NCI-H460 (cell line): ENCODE measurements at places on chromosomes 4 and X.
A peak's percentile ranks its signal among the peaks of the same experiment; 100 is the strongest.

GRCh38 chr4:124526331-124526730 lies 186.2 kb downstream of the ANKRD50 start:
- no peak for DNase-seq

- DNase-seq: peak; percentile 89
Observed at GRCh38 chr4:74111990-74112389, 13.0 kb upstream of the CXCL2 start.

DNA sequence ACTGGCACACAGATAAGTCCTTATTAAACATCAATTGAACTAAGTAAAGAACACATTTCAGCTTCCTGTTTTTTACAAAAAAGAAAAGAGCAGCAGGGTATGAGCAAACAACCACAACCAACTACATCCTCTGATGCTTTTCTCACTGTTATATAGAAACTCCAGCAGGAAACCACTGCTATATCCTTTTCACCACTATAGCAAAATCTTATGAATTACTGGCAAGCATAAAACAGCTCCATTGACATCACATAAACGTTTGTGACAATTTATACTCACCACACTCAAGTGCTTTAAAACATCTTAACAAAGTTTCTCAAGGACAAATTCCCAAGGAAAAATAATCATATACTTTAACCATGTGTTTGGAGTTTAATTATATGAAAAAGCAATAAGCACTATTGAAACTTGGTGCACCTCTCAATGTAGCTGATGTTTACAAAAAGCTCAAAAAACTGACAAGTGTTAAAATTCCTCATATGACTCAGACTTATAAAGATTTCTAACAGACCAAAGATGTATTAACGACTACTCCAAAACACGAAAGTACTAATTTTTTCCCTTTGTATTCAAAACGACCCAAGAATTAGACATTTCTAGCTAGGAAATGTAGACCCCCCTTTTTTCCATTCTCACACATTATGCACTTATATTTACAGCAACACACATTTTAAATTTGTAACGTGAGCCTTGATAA lies 12.9 kb downstream of the GPRIN3 start:
- DNase-seq: no peak

- DNase-seq: no peak
Observed at GRCh38 chr4:41044165-41044564, 170.2 kb downstream of the APBB2 start.

- DNase-seq: no peak
Observed at GRCh38 chrX:96433409-96434077, 251.1 kb upstream of the DIAPH2 start.

DNA sequence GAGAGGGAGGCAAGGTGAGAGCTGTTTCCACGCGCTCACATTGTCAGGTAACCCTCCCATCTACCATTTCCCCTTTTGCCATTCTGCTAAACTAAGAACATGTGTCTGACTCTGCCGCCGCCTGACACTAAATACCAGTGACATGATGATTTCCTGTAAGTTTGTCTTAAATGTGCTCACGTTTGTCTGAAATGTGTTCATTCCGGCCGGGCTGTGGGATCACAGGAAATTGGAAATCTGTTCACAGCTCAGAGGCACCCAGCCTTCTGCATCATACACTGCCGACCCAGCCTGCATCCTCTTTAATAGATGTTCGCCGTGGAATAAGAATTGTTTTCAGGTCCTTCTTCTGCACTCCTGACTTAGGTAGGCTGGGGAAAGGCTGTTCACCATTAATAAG lies 336.2 kb upstream of the PPARGC1A start:
- no peak for DNase-seq

GRCh38 chr4:130053723-130054122 lies 957.8 kb downstream of the C4orf33 start:
- DNase-seq: no peak

GRCh38 chr4:153988492-153989363 lies 199.8 kb upstream of the SFRP2 start:
- no peak for DNase-seq

- DNase-seq: no peak
Observed at GRCh38 chr4:2484185-2484584, 15.3 kb downstream of the RNF4 start.

DNA sequence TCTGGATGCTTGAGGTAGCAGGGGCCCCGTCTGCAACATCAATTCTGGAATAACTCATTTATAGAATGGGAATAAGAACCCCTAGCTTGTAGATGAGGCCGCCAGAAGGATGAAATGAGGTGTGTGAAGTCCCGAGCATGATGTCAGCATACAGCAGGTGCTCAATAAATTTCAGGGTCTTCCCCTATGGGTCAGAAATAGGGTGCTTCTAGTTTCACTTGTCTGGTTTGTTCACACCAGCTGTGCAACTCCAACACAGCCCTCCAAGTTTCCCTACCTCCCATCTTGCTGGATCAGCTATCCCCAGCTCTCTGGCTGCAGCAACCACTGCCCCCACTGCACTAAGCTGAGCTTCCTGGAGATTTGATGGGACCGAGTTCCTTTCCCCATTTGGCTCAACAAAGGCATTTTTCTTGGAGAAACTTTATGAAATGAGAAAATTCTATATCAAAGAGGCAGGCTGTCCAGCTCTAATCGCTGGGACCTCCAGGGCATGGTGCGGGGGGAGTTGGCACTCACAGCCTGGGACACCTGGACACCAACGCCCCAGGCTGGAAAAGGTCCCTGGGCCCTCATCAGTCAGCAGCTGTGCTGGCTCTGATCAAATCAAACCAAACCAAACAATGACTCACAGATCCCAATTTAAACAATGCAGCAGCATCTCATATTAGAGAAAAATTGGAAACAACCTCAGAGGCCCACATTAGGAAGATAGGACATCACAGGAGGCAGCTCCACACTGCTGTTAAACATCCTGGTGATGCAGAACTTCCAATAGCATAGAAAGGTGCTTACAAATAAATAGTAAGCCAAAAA lies 13.3 kb downstream of the SLC2A9 start:
- DNase-seq: no peak

DNA sequence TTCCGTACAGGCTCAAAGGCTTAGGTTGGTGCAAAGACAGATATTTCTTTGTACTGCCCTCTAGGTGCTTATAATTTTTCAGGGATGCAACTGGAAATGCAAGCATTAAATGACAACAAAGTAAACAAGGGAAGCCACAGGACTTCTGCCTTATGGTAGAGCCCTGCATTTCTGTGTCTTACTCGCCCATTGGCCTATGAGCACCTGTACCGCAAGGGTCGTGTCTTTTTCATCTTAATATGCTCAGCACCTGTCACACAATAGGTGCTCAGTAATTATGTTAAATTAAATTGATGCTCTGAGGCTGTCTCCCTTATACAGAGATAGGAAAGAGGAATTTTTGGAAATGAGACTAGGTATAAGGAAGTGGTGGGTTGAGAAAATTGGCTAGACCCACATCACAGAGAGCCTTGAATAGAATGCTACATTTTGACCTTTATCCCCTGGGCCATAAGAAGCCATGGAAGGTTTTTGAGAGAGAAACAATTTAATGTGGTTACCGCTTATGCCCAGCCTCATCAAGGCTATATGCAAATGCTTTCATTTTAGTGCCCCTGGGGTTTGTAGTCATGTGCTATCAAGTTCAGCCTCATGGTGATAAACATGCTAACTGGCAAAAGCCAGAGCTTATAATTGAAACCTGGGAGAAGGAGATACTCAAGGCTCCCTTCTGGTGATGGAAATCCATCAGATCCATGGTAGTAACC lies 16.3 kb downstream of the VSIG4 start:
- DNase-seq: no peak

- no peak for DNase-seq
Observed at GRCh38 chr4:81505004-81505598, 33.4 kb upstream of the RASGEF1B start.

- no peak for DNase-seq
Observed at GRCh38 chrX:13852001-13852695, 35.3 kb upstream of the GPM6B start.

DNA sequence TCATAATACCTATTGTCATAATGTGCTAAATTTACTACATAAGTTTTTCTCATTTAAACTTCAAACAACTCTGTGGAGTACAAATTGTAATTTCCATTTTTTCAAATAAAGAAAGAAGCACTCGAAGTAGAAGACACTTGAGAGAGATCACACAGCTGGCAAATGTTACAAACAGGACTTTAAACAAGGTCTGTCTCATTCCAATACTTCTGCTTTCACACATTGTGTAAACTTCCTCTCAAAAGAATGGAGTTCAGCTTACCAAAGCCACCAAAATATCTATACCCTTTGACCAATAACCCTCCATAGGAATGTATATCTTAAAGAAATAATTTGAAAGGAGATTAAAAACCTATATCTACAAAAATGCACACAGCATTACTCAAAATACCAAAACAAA lies 88.3 kb downstream of the OPHN1 start:
- DNase-seq: no peak

GRCh38 chr4:47483745-47484144 lies 1.3 kb upstream of the ATP10D start:
- DNase-seq: no peak
